ENCODE measurements at places on chromosomes 5 and 9.

- no peak for DNase-seq
Measured at GRCh38 chr9:526904-527591, 312.4 kb downstream of the DOCK8 start.

DNA sequence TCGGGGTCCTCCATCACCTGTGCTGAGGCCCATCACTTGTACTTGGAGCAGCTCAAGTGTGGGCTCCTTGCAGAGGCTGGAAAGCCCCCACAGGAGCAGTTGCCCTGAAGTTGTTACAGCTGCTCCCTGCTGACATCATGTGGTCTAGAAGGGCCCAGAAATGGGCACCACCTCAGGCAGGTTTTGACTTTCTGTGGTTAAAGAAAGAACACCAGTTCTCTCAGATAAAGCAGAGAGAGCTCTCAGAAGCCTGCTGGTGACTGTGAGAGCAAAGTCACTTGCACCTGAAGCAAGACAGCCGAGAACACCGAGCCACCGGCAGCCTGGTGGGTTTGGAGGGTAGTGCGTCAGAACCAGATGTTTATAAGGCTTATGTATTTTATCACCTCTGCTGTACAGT, 70.4 kb downstream of the MVB12B start:
- DNase-seq, result no peak

DNA sequence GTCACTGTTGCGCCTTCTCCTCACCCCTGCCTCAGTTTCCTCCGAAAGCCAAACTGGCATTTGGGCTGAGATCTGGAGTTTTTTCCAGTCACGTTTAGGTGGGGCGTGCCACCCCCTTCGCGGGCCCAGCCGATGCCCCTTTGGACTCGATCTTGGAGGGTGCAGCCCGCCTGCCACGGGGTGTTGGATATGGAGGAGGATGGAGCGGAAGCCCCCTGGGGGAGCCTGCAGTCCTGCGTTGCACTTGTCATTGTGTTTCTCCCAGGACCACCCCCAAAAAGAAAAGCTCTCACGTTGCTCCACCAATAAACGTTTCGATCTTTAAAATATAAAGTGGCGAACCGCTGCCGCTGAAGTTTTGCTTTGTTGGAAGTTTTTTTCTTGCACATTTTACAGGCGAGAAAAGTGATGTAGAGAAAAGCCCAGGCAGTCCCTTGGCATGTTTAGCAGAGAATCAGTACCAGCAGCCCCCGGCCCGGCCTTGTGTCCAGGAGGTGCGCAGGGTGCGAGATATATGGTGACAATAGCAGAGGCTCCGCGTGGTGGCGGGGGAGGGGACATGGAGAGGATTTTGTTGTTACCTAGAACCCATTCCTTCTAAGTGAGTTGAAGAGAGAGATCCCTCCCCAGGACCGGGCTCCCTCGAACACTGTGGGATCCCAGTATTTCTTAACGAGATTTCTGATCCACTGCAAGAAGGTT, 681 bp downstream of the F2R start:
- no peak for DNase-seq

- no peak for DNase-seq
Measured at GRCh38 chr9:76405868-76406267, 11.6 kb upstream of the RFK start.

DNA sequence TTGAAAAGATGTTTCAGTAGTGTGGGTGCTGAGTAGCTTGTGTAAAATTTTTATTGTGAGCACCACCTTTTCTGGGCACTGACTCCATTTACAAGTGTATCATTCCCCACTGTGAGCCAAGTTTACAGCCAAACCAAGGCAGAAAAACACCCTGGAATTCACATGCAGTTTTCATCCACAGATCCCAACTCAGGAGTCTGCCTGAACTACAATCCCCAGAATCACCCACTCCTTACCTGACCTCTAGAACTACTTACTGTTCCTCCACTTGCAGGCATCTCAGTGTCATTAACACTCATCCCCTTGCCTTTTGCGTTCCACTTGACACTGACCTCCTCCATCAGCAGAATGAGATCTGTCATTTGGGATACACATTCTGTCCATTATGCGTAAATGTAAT, 2042.6 kb upstream of the CDH6 start:
- no peak for DNase-seq

DNA sequence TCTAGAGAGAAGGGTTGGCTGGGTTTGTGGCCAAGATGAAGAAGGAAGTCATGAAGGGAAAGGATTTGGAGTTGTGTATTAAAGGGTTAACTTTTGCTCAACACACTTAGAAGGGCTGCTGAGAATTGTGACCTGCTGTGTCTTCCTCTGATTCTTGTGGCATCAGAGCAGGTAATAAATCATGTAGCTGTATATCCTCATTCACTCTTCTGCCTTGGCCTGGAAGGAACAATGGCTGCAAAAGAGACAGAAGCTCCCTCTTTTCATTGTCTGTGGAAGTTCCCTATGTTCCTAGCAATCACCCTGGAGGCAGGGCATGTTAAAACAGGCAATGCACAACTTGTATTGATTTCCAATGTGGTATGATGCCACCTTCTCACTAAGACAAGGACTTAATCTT, 159.1 kb downstream of the LRRC70 start:
- DNase-seq, result no peak

GRCh38 chr9:115456515-115456914, 338.6 kb upstream of the TNC start:
- no peak for DNase-seq
